ENCODE measurements at places on chromosomes 3 and 15.

GRCh38 chr3:192636517-192637444 lies 90.6 kb downstream of the FGF12 start:
- no peak for DNase-seq

DNA sequence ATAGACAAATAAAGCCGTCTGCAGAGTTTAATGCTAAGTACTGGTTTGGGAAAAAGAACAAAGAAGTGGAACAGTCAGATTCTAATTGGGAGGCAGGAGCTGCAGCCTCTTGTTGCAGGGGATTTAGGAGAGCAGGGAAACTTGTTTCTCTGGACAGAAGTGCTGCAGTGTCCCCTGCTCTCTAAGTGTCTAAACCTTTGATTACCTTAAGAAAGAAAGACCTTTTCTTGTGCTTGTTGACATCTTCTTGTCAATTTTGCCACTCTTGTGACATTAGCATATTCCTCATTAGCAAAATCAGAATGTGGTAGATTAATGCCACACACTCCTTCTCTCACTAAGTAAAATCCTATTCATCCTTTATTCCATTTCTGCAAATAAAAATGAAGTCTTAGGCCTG lies 38.8 kb downstream of the TRAT1 start:
- DNase-seq: no peak

- DNase-seq: no peak
These were observed 694.7 kb downstream of the ZNF385D start for GRCh38 chr3:21056293-21056692.

DNA sequence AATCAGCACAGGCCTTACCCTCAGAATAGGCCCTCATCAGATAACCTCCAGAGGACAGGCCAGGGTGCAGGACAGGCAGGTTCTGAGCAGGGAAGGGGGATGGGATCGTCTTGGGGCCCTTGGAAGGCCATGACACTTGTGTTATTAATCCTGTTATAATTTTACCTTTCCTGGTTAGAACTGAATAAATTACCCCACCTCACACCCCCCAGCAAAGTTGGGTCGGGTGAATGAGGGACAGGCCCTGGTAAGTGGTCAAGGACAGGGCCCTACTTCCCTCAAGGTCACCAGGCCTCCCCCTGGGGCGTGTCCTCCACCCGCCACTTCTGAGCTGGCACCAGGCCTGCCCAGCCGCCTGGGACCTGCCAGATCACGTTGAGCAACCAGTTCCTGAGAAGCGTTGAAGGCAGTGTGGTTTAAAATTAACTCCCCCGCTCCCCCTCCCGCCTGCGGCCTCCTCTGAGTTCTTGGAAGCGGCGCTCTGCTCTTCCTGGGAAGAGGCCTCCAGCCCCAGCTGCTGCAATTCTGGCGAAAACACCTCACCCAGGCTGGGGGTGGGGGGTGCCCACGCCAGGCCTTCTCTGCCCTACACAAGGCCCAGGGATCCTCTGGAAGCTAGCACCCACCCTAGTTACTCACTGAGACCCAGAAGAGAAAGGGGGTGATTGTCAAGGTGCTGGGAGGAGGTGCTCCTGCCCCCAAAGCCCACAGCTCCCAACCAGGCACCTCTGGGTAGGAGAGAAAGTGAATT lies 10.6 kb downstream of the CISH start:
- no peak for DNase-seq

DNA sequence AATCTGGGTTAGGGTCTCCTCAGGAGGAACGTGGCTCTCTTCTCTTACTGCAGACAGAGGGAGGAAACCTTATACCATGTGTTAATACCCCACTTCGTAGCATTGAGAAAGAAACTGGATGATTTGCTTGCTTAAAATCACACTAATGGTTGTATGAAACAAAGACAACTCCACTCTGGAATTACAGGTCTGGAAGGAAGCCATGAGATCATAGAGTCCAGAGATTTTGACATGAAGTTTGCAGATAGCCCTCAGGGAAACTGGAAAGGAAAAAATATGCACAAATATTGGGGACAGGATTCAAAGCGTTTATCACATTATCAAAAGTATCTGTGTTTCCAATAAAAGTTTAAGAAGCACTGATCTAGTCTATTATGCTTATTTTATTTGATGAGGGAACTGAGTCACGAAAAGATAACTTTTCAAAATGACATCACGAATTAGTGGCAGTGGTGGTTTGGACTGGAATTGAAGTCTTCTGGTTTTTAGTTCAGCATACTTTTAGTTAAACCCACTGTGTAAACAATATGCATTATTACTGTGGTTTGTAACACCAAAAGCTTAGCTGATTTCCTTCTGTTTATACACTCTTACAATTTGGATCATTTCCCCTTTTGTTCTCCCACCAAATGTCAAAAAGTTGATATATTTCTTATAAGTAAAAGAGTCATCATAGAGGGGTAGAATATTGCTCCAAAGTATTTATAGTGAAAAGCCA lies 16.8 kb downstream of the FGF7 start:
- DNase-seq: no peak

DNA sequence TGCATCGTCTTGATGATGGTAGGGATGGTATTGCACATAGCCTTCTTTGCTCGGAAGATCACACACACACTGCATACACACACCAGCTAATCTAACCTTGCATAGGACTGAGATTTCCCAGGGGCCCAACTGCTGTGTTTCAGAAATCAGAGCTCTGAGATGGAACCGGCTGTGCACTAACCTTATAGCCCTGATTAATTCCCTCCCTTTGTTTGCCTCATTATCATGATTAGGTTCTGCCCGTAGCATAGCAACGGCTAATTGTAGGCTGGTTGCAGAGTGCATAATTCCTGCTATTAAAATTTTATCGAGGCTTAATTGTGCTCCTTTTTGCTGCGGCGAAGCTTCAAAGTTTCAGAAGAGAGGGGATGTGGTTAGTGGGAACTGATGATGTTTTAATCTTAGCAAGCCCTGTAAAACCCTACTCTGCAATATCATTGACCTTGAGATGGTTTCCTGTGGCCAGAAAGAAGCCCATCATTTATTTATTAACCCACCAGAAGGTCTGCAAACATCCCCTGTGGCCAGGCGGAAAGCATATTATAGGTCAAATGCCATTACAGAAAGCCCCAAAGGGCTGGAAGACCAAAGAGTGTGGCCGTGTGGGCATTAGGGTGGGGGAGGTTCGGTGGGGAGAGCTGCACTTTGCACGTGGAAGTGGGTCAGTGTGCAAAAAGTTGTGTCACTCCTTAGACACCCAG lies 56.2 kb upstream of the GLCE start:
- no peak for DNase-seq

DNA sequence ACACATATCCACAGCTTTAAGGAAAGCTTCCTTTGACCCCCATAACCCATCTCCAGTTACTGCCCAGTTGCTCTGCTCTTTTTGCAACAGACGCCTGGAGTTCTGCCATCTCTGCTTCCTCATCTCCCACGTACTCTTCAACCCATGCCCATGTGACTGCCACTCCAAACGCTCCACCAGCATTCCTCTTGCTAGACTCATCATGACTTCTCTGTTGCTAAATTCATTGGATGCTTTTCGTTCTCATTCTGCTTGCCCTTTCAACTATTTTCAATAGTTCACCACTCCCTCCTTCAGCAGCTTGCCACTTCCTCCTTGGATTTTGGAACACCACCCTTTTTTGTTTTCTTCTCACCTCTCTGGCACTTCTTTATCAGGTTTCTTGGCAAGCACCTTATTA lies 2.7 kb upstream of the KNSTRN start:
- DNase-seq: no peak

GRCh38 chr3:152860736-152861135 lies 25.8 kb downstream of the P2RY1 start:
- no peak for DNase-seq

- DNase-seq: no peak
These were observed 98.6 kb downstream of the MESD start for GRCh38 chr15:80891006-80891405.
